Epithelial cell of umbilical artery (primary cell): ENCODE measurements at places on chromosomes 16 and 17. TPM values are rescaled to one million over a fixed set of nuclear protein-coding genes. Genes with fewer than 3 reads are reported as not detected.

EPX gene
- total RNA-seq = not detected in 2 replicates

HOXB5 gene
- total RNA-seq = under 0.01 and 0.61 TPM in 2 replicates

KRTAP4-9 gene
- not detected in 2 replicates for total RNA-seq

FTO gene
- 48.1 and 82.4 TPM in 2 replicates for total RNA-seq

CEMP1 gene
- total RNA-seq = not detected in 2 replicates

ABCA8 gene
- total RNA-seq = 0.32 and 0.46 TPM in 2 replicates

XAF1 gene
- total RNA-seq = 12.3 and 129 TPM in 2 replicates

OTOA gene
- 0.15 TPM in 1 of 2 replicates, not detected in the other for total RNA-seq

KCNJ2 gene
- 17.5 and 21.4 TPM in 2 replicates for total RNA-seq

ANKRD40CL gene
- not detected in 2 replicates for total RNA-seq

MYH1 gene
- not detected in 2 replicates for total RNA-seq
